ENCODE measurements at places on chromosomes 6 and 20.

- H3K4me1 ChIP-seq: no peaks in the 10 kb centered on the region
- no peak overlapping the region for H3K27ac ChIP-seq
- H3K36me3 ChIP-seq: no peaks in the 10 kb centered on the region
- no peaks in the 10 kb centered on the region for H3K27me3 ChIP-seq
Measured at GRCh38 chr6:49805246-49805645, 18.2 kb upstream of the PGK2 start.

- DNase-seq: no peak
- no peak overlapping the region for H3K4me3 ChIP-seq
- H3K36me3 ChIP-seq: no peaks in the 10 kb centered on the region
- no peak overlapping the region for H3K27ac ChIP-seq
- no peaks in the 10 kb centered on the region for H3K27me3 ChIP-seq
Measured at GRCh38 chr20:12113468-12114371, 196.0 kb downstream of the BTBD3 start.

DNA sequence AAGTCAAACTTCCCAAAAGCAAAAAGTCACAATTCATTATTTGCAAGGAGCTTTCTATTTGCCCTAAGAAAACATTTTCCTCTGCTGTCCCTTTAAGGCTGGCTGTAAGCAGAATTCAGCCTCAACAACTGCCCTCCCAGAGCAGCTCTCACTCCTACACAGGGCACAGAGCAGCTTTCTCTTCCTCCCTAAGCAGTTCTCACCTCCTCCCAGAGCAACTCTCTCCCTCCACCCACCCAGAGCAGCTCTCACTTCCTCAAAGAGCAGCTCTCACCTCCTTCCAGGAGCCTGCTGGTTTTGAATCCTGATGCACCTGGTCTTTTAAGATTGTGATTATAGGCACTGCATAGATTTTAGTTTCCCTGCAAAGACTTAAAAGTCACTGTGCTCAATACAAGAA lies 120.6 kb upstream of the TMEM181 start:
- peak; percentile 20 for DNase-seq
- no peaks in the 10 kb centered on the region for H3K27me3 ChIP-seq
- no peak overlapping the region for H3K4me3 ChIP-seq
- H3K36me3 ChIP-seq: no peaks in the 10 kb centered on the region

DNA sequence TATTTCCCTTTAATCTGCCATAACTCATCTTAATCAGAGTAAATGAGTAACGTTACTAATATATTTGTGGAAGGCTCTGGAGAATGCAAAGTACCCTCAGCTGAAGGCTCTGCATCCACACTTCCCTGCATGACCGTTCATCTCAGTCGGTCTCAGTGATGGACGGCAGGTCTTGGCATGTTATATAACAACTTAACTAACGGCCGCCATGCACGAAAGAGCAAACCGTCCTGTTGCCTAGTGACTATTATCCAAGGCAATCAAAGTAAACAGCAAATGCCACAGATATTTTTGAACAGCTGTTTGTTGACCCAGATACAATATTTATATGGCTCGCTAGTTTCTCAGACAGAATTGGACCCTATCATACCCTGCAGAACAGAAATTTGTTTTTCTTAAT lies 194.9 kb upstream of the SMLR1 start:
- DNase-seq: no peak
- no peaks in the 10 kb centered on the region for H3K4me1 ChIP-seq
- no peak overlapping the region for H3K27ac ChIP-seq
- H3K36me3 ChIP-seq: no peaks in the 10 kb centered on the region
- H3K4me3 ChIP-seq: no peak overlapping the region

DNA sequence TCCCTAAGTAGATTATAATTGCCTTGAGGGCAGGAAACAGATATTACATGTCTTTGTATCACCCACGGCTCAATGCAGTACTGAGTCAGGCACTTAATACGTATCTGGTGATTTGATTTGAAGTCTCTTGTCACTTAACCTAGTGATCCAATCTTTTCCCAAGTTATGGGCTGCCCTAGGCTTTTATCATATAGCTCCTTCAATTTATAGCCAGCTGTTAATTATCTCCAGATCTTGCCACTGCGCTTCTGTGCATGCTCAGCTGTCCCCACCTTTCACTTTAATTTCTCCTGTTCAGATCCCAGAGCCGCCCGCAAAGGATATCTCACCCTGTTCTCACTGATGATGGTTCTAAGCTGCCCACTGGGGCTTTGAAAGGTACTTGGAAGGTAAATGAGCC lies 41.9 kb downstream of the SNHG17 start:
- no peak for DNase-seq
- H3K27ac ChIP-seq: no peak overlapping the region
- H3K4me1 ChIP-seq: no peaks in the 10 kb centered on the region
- no peaks in the 10 kb centered on the region for H3K36me3 ChIP-seq
- no peak overlapping the region for H3K4me3 ChIP-seq

GRCh38 chr6:16402581-16402900 lies 164.2 kb downstream of the GMPR start:
- no peaks in the 10 kb centered on the region for H3K36me3 ChIP-seq
- no peak overlapping the region for H3K4me3 ChIP-seq
- no peaks in the 10 kb centered on the region for H3K27me3 ChIP-seq
- peak; percentile 18 for DNase-seq
- no peaks in the 10 kb centered on the region for H3K4me1 ChIP-seq

DNA sequence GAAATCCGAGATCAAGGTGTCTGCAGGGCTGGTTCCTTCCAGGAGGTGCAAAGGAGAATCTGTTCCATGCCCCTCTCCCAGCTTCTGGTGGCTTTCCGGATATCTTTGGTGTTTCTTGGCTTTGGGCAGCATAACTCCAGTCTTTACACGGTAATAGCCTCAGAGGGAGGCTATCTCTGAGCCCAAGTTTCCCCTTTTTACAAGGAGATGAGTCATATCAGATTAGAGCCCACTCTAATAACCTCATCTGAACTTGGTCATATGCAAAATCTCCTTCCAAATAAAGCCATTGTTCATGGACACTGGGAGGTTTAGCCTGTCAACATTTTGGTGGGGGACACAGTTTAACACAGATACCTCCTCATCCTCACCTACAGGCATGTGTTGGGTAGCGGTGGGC lies 213.7 kb downstream of the ATXN1 start:
- H3K4me1 ChIP-seq: no peaks in the 10 kb centered on the region
- H3K27ac ChIP-seq: no peak overlapping the region
- no peak overlapping the region for H3K4me3 ChIP-seq
- DNase-seq: no peak
- no peaks in the 10 kb centered on the region for H3K36me3 ChIP-seq
- no peaks in the 10 kb centered on the region for H3K27me3 ChIP-seq

GRCh38 chr6:108712946-108713345 lies 135.3 kb upstream of the ARMC2 start:
- H3K4me3 ChIP-seq: no peak overlapping the region
- no peak overlapping the region for H3K27ac ChIP-seq
- no peaks in the 10 kb centered on the region for H3K4me1 ChIP-seq
- no peak for DNase-seq

DNA sequence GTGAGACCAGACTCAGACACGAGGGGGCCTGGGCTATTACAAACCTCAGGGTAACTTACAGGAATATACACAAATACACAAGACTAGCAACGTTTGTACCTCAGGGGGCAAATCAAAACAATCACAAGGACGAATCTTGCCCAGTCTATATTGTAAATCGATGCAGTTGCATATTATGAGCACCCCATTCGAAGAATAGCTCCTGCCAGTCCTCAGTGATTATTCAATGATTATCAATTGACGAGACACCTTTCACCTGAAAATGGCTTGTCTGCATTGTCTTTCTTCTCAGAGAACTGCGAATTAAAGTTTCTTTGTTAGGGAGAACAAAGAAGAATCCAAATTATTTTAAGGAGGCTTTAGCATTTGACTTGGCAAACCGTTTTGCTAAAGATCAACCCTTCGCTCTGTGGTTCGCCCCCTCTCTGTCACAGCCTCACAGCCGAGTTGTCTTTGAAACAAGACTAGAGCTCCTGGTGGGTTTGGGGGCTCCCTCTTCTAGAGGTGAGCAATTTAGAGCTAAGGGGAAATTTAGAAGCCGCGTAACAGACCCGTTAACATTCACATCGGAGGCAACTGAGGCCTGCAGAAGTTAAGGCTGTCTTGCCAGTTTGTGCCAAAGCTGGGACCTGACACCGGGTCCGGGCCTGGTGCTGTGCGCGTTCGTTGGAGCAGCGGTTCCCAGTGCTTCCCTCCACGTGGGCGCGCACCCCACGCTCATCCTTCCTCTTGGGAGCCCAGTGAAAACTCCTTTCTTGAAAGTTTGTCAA lies 24.9 kb upstream of the MAP3K7 start:
- H3K4me3 ChIP-seq: peak overlapping the region; percentile 16
- no peak for DNase-seq
- H3K36me3 ChIP-seq: no peaks in the 10 kb centered on the region
- no peaks in the 10 kb centered on the region for H3K27me3 ChIP-seq
- H3K4me1 ChIP-seq: peaks cover 2% of the 10 kb centered on the region
- no peak overlapping the region for H3K27ac ChIP-seq

- H3K27ac ChIP-seq: no peak overlapping the region
- no peak overlapping the region for H3K4me3 ChIP-seq
- no peaks in the 10 kb centered on the region for H3K36me3 ChIP-seq
- no peaks in the 10 kb centered on the region for H3K27me3 ChIP-seq
Measured at GRCh38 chr6:6646859-6647258, 58.3 kb downstream of the LY86 start.

DNA sequence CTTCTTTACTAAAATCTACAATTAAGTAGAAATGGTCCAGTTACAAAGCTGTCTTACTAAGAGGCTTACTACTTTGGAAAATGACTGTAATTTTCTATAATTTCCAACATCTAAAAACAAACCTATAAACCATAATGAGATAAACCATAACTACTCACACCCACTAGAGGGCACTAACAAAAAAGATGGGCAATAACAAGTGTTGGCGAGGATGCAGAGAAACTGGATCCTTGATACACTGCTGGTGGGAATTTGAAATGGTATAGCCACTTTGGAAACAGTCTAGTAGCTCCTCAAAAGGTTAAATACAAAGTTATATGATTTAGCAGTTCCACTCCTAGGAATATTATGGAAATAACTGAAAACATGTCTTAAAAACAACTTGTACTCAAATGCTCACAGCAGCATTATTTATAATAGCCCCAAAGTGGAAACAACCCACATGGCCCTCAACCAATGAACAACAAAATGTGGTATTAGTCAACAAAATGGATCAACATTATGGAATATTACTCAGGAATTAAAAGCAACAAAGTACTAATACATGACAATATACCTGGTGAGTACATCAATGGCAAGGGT lies 50.6 kb downstream of the GJA10 start:
- H3K4me3 ChIP-seq: no peak overlapping the region
- H3K27ac ChIP-seq: no peak overlapping the region
- DNase-seq: no peak
- no peaks in the 10 kb centered on the region for H3K27me3 ChIP-seq
- H3K4me1 ChIP-seq: no peaks in the 10 kb centered on the region
- no peaks in the 10 kb centered on the region for H3K36me3 ChIP-seq

- no peak overlapping the region for H3K4me3 ChIP-seq
- H3K27me3 ChIP-seq: no peaks in the 10 kb centered on the region
- H3K4me1 ChIP-seq: peaks cover 12% of the 10 kb centered on the region
- H3K27ac ChIP-seq: no peak overlapping the region
- H3K36me3 ChIP-seq: no peaks in the 10 kb centered on the region
Measured at GRCh38 chr6:35601331-35602132, 87.2 kb downstream of the FKBP5 start.

- H3K4me3 ChIP-seq: no peak overlapping the region
- H3K4me1 ChIP-seq: no peaks in the 10 kb centered on the region
- no peak for DNase-seq
- H3K36me3 ChIP-seq: no peaks in the 10 kb centered on the region
Measured at GRCh38 chr6:48757661-48758060, 646.7 kb upstream of the PTCHD4 start.

- no peak for DNase-seq
- no peaks in the 10 kb centered on the region for H3K27me3 ChIP-seq
Measured at GRCh38 chr20:63695424-63696305, 787 bp upstream of the TNFRSF6B start.

GRCh38 chr20:10357061-10357708 lies 76.8 kb downstream of the MKKS start:
- H3K4me1 ChIP-seq: peaks cover 2% of the 10 kb centered on the region
- DNase-seq: no peak
- no peaks in the 10 kb centered on the region for H3K27me3 ChIP-seq
- H3K27ac ChIP-seq: no peak overlapping the region
- H3K36me3 ChIP-seq: no peaks in the 10 kb centered on the region

GRCh38 chr6:132259070-132259469 lies 142.2 kb downstream of the MOXD1 start:
- no peaks in the 10 kb centered on the region for H3K27me3 ChIP-seq
- H3K27ac ChIP-seq: no peak overlapping the region
- no peaks in the 10 kb centered on the region for H3K36me3 ChIP-seq
- DNase-seq: peak; percentile 47
- no peaks in the 10 kb centered on the region for H3K4me1 ChIP-seq
- no peak overlapping the region for H3K4me3 ChIP-seq

DNA sequence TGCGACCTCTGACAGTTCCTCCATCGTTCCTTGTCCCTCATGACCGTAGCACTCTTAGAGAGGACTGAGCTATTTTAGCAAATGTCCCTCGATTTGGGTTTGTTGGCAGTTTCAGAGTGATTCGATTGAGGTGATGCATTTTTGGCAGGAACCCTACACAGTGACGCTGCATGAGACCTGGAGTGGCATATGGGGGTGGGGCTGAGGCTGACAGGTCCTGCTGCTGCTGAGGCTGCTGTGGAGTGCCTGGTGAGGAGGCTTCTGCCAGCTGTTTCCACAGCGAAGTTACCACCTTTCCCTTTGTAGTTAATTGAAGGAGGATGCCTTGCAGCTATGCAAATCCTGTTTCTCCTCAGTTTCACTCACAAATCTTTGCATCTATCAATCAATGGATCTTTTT lies 19.8 kb downstream of the PXDC1 start:
- H3K27ac ChIP-seq: no peak overlapping the region
- H3K4me3 ChIP-seq: no peak overlapping the region
- H3K27me3 ChIP-seq: no peaks in the 10 kb centered on the region
- H3K36me3 ChIP-seq: no peaks in the 10 kb centered on the region

DNA sequence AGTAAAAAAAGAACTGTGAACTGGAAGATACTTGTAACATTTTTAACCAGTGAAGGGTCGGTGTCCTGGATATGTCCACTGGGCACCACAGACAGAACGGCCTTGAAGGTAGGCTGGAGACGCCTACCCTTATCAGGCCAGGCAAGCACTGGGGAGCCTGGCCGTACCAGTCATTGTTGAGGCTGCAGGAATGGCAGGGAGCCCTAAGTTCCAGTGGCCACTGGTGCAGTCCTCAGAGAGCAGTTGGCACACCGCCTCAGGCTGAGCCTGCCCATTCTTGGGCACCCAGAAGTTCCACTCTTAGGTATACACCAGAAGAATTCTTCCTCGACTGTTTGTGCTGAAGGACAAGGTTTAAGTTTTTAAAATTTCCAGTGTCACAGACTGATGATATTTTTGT lies 20.5 kb downstream of the DNAJC5 start:
- no peak for DNase-seq
- H3K36me3 ChIP-seq: no peaks in the 10 kb centered on the region
- no peaks in the 10 kb centered on the region for H3K4me1 ChIP-seq
- no peak overlapping the region for H3K4me3 ChIP-seq

- H3K27ac ChIP-seq: no peak overlapping the region
- no peak overlapping the region for H3K4me3 ChIP-seq
- H3K4me1 ChIP-seq: no peaks in the 10 kb centered on the region
- H3K27me3 ChIP-seq: no peaks in the 10 kb centered on the region
- no peaks in the 10 kb centered on the region for H3K36me3 ChIP-seq
Measured at GRCh38 chr20:25750220-25750764, 53.6 kb upstream of the ZNF337 start.

GRCh38 chr20:53681352-53682212 lies 87.9 kb upstream of the ZNF217 start:
- peaks cover 10% of the 10 kb centered on the region for H3K4me1 ChIP-seq
- H3K4me3 ChIP-seq: no peak overlapping the region
- no peaks in the 10 kb centered on the region for H3K36me3 ChIP-seq
- H3K27me3 ChIP-seq: no peaks in the 10 kb centered on the region
